ENCODE measurements at places on chromosomes 12 and 14.
A peak's percentile ranks its signal among the peaks of the same experiment; 100 is the strongest.

DNA sequence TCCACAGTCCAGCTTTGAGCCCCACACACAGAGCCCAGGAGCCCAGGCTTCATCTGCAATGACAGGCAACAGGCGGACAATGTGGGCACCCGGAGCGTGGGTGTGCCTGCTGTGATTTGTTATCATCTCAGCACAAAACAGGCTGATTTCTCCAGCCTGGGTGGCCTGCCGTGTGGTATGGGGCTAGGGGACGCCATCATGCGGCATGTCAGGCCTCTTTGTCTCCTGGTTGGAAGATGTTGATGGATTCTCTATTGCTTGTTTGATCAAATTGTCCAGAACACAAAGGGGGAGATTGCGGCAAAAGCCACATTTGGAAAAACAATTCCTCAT, 147.1 kb downstream of the KIF26A start:
- DNase-seq: no peak

DNA sequence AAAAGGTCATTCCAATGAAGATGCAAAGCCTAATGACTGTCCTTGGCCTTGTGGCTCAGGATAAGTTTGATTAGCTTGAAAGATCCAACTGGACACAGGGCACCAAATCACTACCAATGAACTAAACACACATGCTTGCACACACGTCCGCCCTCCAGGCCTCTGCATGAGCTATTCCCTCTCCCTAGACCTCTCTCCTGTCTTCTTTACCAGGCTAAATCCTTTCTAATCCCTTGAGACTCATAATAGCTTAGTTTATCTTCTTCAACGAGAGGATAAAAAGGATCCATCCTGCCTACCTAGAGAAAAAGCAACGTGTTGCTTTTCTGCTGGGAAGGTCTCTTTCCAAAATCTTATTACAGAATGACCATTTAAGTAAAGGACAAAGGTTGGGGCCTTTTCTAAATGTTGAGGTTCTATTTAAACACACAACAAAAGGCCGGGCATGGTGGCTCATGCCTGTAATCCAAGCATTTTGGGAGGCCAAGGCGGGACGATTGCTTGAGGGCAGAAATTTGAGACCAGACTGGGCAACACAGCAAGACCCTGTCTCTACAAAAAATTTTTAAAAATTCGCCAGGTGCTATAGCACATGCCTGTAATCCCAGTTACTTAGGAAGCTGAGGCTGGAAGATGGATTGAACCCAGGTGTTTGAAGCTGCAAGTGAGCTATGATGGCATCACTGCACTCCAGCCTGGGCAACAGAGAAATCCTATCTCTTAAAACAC, 22.4 kb downstream of the PXN start:
- DNase-seq: no peak

DNA sequence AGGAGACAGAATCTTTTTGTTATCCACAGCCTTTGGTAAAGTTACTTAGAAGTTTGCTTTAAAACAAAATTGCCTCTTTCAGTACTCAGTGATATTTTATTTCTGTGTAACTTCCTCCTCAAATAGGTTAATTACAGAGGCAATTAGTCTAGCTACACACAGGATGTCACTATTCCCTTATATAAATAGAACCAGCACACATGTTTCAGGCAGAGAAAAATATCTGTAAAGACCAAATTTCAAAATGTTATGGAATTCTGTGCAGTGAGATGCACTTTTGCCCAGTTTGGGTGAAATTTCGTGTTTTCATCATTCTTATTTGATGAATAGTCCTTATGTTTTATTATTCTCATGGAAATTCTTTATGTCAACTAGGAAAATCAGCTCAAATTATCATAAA, 410.6 kb upstream of the SOX5 start:
- DNase-seq: no peak

DNA sequence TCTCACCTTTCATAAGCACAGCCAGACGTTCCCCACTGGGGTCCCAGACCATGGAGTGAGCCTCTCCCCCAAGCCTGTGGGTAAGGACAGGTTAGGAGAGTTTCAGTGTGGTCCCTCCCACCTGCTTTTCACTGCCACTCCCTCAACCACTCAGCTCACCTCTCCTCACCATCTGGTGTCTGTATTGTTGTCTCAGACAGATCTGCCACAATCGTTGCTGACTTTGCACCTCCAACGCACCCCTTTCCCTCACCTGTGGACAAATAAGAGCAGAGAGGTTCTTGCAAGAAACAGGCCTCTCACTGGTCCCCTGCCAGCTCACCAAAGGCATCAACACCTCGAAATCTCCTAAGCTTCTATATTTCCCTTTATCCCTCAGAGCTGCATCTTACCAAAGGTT, 8.8 kb downstream of the MYG1 start:
- no peak for DNase-seq

DNA sequence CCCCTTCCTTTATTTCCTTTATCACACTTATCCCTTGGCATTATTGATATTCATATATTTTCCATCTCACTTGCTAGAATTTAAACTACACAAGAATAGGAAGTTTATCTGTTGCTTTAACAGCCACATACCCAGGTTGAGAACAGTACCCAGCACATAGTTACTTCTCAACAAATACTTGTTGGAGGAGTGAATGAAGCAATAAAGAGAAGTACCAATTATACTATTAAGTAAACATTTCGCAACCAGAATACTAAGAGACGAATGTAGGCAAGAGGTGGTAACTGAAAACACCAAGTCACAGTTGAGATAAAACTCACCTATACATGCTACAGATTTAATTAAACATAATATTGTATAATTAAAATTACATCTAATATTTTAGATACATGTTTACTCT, 110.9 kb downstream of the FSCB start:
- DNase-seq: no peak

DNA sequence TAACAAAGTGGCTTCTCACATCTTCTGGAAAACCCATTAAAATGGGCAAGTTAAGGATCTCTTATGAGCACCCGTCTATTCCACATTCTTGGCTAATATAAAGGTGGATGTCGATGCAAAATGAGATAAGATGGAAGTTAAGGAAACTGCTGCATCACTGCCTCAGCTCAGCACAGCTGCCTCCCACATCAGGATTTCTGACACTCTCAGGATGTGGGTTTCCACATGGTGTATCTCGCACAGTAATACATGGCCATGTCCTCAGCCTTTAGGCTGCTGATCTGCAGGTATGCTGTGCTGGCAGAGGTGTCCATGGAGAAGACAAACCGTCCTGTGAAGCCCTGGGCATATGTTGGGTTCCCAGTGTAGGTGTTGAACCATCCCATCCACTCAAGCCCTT, 1348.0 kb downstream of the TMEM121 start:
- no peak for DNase-seq

DNA sequence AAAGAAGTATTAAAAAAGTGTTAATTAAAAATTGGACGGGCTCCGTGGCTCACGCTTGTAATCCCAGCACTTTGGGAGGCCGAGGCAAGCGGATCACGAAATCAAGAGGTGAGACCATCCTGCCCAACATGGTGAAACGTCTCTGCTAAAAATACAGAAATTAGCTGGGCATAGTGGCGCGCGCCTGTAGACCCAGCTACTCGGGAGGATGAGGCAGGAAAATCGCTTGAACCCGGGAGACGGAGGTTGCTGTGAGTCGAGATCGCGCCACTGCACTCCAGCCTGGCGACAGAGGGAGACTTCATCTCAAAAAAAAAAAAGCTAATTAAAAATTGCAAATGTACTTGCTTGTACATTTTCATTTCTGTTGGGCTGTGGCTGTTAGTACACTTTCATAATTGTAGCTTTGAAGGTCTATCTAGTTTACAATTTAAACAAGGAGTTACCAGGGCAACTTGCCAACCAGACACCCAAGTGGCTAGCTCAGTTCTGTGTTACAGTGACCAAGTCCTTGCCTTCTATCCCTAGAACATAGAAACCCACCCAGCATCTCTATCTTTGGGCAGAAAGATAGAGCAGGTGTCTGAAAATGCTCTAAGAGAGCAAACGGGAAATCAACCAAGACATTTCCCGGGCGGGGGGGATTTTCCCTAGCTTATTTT, 1.2 kb downstream of the COA8 start:
- DNase-seq: no peak

- DNase-seq: no peak
These were observed 77.3 kb upstream of the SLC38A4 start for GRCh38 chr12:46903058-46903457.

DNA sequence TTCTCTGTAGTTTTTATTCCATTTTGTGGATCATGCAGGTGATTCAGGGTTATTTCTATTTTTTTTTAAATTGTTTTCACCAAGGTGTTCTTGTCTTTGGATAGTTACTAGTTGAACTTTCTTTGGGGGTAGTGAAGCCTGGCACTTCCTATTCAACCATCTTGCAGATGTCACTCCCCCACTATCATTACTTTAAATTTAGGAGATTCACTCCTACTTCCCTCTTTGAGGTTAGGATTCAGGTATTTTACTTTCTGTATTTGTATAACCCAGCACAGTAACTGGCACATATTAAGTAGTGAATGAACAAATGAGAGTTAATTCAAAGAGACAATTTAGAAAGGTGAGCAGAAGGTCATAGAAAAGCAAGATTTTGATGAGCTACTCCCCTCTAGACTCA, 255.6 kb downstream of the ATP23 start:
- DNase-seq: no peak

DNA sequence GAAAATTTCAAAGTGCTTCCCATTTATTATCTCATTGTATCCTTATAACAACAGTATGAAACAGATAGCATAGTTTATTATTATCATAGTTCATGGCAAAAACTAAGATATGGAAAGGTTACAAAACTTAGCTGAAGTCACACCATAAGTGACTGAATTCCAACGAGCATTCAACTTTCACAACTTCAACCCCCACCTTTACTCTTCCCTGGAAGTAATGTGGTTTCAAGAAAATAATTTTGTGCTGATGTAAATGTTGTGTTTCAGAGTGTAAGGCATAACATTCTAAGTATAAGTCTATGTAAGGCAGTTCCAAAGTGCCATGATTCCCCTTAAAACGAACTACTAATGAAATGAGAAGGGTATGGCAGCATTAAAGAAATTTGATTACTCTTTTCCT, 454.5 kb downstream of the BCAT1 start:
- DNase-seq: no peak

DNA sequence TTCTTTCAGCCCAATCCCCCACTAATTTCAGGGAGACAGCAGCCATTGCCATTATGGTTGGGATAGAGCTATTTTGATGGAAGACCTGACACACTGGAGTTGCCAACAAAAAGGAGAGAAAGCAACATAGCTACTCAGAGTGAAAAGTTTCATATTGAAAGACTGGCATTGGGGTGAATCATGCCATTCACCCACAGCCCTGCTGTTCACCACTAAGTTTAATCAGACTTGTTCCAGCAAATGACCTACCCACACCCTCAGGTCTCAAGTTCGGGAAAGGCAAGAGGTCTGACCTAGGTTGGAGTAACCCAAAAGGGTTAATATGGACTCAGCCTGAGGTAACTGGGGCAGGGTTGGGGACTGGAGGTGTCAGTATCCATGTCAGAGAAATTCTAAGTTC, 169.2 kb downstream of the PAWR start:
- no peak for DNase-seq

GRCh38 chr12:119659289-119659897, 8.5 kb upstream of the PRKAB1 start:
- DNase-seq: peak; percentile 27

GRCh38 chr12:75390156-75390898, 562 bp upstream of the GLIPR1L2 start:
- no peak for DNase-seq

DNA sequence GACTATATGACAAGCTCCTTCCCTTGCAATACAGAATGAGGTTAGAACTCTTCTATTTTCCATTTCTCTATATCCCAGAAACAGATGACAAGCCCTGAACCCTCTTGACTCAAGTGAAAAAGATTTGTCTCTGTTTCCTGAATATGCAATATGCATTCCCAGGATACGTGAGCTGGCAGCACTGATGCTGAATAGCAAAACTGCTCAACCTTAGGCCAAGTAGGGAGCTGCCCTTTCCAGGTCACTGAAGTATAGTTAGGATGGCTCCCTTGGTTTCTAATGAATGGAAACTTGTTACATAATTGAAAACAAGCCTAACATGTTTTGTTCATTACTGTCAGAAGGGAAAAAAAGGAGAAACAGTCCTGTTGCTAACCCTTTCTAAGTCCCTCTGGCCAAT, 47.9 kb upstream of the PLEKHG7 start:
- no peak for DNase-seq

DNA sequence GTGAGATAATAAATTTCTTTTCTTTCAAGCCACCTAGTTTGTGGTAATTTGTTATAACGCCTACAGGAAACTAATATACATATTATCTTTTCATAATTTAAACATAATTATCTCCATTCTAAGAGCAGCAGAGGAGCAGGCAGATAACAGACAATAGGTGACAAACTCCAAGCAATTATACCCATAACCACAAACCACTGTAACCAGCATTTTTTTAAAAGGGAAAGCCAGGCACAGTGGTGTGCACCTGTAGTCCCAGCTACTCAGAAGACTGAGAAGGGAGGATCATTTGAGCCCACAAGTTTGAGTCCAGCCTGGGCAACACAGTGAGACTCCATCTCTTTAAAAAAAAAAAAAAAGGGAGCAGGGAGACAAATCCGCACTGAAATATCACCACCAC, 54.9 kb downstream of the ATF7 start:
- no peak for DNase-seq

DNA sequence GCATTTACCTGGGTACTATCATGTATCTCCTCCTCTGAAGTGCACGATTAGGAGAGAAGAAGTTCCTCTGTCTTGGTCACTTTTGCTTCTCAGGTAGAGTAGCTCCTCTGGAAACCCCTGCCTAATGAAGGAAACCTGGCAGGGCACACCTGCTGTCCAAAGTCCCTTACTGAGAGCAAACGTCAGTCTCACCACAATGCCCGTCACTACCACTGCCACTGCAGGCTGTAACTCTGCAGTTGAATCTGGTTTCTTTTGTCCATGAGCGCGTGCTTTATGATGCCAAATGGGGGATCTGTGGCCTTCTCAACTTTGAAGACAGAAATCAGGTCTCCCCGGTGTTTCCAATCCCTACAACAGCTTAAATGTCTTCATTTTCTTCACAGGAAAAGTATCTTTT, 1068.6 kb downstream of the BCL11B start:
- no peak for DNase-seq

GRCh38 chr12:3168223-3169221, 91.3 kb downstream of the TSPAN9 start:
- peak; percentile 41 for DNase-seq

GRCh38 chr12:110888256-110888991, 32.0 kb downstream of the MYL2 start:
- no peak for DNase-seq

GRCh38 chr14:46322730-46323403, 328.7 kb downstream of the RPL10L start:
- DNase-seq: no peak

All from stimulated activated CD4-positive, alpha-beta T cell treated with anti-CD3 and anti-CD28 coated beads, Interleukin-1b, Interleukin-23, amount 100 ng/mL, for 24 hours (primary cell).